ENCODE measurements at places on chromosomes 3 and 15. TPM values are rescaled to one million over a fixed set of nuclear protein-coding genes. Genes with fewer than 3 reads are reported as not detected.

JAGN1 gene
- 32.5 TPM for total RNA-seq

RETNLB gene
- not detected for total RNA-seq

ECE2 gene
- total RNA-seq: not detected

RFT1 gene
- total RNA-seq: 24.6 TPM

SNURF gene
- total RNA-seq: 13.1 TPM

GOLGA6L10 gene
- total RNA-seq: 1.1 TPM

HIGD2B gene
- not detected for total RNA-seq

CNOT10 gene
- total RNA-seq: 42.6 TPM

GOLGA8M gene
- 0.51 TPM for total RNA-seq

CLDN11 gene
- total RNA-seq: 32.0 TPM

TM6SF1 gene
- total RNA-seq: not detected

C3orf52 gene
- 16.7 TPM for total RNA-seq

HYAL1 gene
- 0.23 TPM for total RNA-seq

EPHA3 gene
- total RNA-seq: 0.33 TPM

DPPA4 gene
- not detected for total RNA-seq

CEP19 gene
- 3.2 TPM for total RNA-seq

GOLGA6B gene
- 0.11 TPM for total RNA-seq

SEMA3G gene
- 0.77 TPM for total RNA-seq

CLDN16 gene
- not detected for total RNA-seq

HTR3E gene
- total RNA-seq: not detected

PYGO1 gene
- total RNA-seq: 1.8 TPM

ACKR4 gene
- not detected for total RNA-seq

TGM4 gene
- 1.2 TPM for total RNA-seq

KBTBD13 gene
- not detected for total RNA-seq

ZCWPW2 gene
- not detected for total RNA-seq

NEK10 gene
- 1.7 TPM for total RNA-seq

PLA2G4D gene
- total RNA-seq: 0.17 TPM

CELF6 gene
- total RNA-seq: not detected

CADPS gene
- total RNA-seq: not detected

CP gene
- not detected for total RNA-seq

CSPG4 gene
- total RNA-seq: 2.9 TPM

CFAP92 gene
- not detected for total RNA-seq

THSD4 gene
- 29.0 TPM for total RNA-seq

IGSF11 gene
- total RNA-seq: 0.66 TPM

LSAMP gene
- total RNA-seq: not detected

DIS3L gene
- 19.9 TPM for total RNA-seq

MEGF11 gene
- total RNA-seq: not detected

SOX14 gene
- total RNA-seq: not detected

TEX55 gene
- 0.33 TPM for total RNA-seq

GOLGA6L26 gene
- total RNA-seq: not detected

PCCB gene
- total RNA-seq: 53.5 TPM

HACL1 gene
- 20.3 TPM for total RNA-seq

ONECUT1 gene
- total RNA-seq: not detected

DYNLT2B gene
- total RNA-seq: 19.8 TPM

GOLGA8N gene
- 1.4 TPM for total RNA-seq

SFMBT1 gene
- total RNA-seq: 10.8 TPM

DNAJA4 gene
- total RNA-seq: 5.4 TPM

GLDN gene
- not detected for total RNA-seq

ZNF860 gene
- 7.9 TPM for total RNA-seq

GNB5 gene
- total RNA-seq: 54.7 TPM

CLSTN2 gene
- total RNA-seq: not detected

TMCO5A gene
- not detected for total RNA-seq

BMF gene
- total RNA-seq: 5.2 TPM

SLC6A1 gene
- not detected for total RNA-seq

SNAP23 gene
- total RNA-seq: 45.1 TPM
